ENCODE measurements at places on chromosomes 5 and 9.

DNA sequence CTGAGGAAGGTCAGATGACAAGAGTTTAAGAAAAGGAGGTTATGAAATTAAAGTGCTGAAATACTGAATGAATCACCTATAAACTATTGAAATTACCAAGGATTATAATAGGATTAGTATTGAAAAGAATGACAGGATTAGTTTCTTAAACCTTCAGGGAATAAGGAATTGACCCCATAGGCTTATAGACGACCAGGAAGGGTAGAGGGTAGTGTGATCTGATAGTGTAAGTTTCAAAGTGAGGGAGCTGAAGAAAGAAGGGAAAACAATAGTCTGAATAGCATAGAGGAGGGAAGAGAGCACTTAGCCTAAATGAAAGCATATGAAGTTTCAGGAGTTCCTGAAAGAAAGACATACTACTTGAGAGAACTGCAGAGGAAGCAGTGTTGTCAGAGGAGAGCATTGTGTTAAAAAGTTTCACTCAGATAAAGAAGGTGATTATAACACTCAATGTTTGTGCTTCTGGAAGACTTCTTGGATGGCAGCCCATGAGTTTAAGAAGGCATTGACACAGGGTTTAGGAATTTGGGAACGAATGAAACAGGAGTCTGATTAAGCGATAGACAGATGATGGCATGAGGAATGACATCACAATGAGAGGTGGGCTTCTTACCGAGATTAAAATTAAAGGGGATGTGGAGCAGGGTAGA lies 557.9 kb upstream of the GRAMD2B start:
- no peak for DNase-seq

- no peak for DNase-seq
These were observed 317.2 kb upstream of the GRAMD2B start for GRCh38 chr5:126106029-126106428.

DNA sequence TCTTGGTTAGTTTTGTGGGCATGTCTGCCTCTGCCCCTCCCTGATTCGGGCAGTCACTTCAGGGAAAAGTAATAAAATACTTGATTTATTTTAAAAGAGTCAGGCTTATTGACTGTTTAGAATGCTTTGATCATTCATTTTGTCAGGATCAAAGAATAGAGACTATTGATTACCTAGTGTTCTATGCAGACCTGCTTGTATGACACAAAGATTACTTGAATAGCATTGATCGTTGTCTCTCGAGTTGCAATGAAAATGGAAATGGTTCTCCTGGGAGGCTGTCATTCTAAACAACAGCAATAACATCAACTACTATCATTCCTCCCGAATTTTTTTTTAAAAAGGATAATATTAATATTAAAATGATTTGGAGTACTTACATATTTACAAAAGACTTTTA lies 133.2 kb upstream of the DMAC1 start:
- no peak for DNase-seq

- no peak for DNase-seq
These were observed 105.5 kb upstream of the PDE4D start for GRCh38 chr5:59999056-59999455.

- DNase-seq: peak; percentile 30
These were observed 6.7 kb downstream of the CCDC187 start for GRCh38 chr9:136297016-136297691.

GRCh38 chr5:68505917-68506860 lies 290.6 kb downstream of the PIK3R1 start:
- DNase-seq: no peak

GRCh38 chr5:118378959-118379358 lies 609.4 kb downstream of the DTWD2 start:
- no peak for DNase-seq

- no peak for DNase-seq
These were observed 411.0 kb downstream of the SPOCK1 start for GRCh38 chr5:137088175-137088574.

GRCh38 chr5:100598446-100598845 lies 63.3 kb downstream of the FAM174A start:
- DNase-seq: no peak

DNA sequence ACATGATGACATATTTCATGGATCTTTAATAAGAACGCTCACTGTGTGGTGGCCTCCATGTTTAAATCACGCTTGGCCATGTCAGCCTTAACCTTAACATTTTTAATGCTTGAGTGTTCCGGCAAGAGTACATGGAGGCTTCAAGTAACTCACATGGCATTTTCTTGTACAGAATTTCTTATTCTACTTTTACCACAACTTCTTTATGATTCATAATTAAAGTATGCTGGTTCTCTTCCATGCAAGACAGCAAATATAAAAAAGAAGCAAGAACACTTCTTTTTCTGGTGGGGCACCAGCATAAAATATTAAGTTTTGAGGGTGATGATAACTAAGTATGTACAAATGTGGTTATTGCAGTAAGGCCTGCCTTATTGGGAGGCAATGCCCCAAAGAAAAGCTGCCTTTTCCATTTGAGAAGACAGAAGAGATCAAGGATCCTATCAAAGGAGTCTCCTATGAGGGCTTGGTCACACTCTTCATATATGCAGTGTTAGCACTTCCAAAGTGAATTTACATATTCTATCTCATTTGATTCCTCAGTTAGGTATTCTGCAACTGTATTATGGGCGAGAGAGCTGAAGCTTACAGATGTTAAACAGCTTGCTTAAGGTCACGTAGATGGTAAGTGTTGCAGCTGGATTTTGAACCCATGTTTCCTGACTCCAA lies 382.7 kb upstream of the MEF2C start:
- no peak for DNase-seq

GRCh38 chr5:168409591-168410458 lies 76.4 kb upstream of the RARS1 start:
- DNase-seq: no peak

GRCh38 chr5:149961957-149962409 lies 1.4 kb downstream of the SLC26A2 start:
- peak; percentile 15 for DNase-seq

- DNase-seq: no peak
These were observed 17.9 kb downstream of the SRFBP1 start for GRCh38 chr5:121979691-121980090.

GRCh38 chr5:168192120-168192519 lies 99.3 kb upstream of the WWC1 start:
- DNase-seq: no peak

GRCh38 chr5:136453199-136453598 lies 87.9 kb upstream of the TRPC7 start:
- DNase-seq: no peak

DNA sequence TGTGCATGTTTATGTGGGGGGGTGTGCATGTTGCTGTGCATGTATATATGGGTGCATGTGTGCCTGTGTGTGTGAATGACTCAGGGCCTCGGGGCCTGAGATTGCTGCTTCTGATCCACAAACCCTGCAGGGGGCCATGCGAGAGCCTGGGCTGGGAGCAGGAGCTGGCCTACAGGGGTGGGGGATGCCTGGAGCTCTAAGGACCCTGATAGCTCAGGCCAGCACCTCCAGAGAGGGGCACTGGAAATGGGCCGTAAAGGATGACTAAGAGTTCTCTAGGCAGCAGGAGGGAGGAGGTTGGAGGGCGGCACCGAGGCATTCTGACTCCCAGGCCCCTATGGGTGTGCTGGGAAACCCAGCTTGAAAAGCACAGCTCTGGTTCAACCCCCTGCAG lies 6.9 kb upstream of the UBAC1 start:
- no peak for DNase-seq

GRCh38 chr5:180059326-180059725 lies 12.2 kb downstream of the RNF130 start:
- DNase-seq: no peak

DNA sequence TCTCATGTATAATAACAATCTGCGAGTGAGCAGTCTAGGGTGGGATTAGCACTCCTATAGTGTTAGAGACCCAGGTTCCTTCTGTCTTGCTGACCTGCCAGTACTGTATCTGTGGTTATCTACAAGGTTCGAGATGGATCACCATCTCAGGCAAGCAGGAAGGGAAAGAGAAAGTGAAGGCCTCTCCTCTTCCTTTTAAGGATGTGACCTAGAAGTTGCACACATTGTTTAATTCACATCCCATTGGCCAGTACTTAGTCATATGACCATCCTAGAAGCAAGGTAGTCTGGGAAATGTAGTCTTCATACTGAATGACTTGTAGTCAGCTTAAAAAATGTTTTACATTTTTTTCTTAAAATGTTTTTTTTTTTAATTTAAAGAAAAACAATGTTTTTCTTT lies 168.6 kb downstream of the CARTPT start:
- no peak for DNase-seq

GRCh38 chr9:115855458-115856133 lies 298.0 kb upstream of the PAPPA start:
- no peak for DNase-seq

- DNase-seq: no peak
These were observed 10.8 kb upstream of the ADRA1B start for GRCh38 chr5:159905496-159905895.

DNA sequence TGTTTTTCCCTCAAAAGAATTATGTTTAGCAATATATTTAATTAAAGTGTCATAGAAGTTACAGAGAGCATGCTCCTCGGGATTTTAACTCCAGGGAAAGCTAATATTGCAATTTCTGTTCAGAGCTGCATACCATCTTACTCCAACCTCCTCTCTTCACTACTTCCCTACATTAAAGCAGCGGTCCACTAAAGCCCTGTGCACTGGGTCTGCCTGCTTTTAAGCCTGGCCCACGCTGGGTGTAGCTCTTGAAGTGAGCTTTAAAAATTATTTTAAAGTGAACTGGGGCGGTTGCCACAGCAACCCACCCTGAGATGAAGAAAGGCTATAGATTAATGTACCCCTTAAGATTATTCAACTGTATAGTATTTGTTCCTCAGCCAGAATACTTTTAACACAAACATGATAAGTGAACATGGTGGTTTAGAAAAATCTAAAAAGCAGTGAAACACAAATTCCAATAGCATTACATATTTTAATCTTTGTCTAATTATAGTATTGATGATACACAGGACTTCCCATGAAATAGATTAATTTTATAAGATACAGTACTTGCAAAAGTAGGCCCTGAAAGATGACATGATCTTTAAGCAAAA lies 3.9 kb upstream of the MEF2C start:
- no peak for DNase-seq

- DNase-seq: peak; percentile 53
These were observed 29.9 kb upstream of the UNC5A start for GRCh38 chr5:176780176-176781053.

DNA sequence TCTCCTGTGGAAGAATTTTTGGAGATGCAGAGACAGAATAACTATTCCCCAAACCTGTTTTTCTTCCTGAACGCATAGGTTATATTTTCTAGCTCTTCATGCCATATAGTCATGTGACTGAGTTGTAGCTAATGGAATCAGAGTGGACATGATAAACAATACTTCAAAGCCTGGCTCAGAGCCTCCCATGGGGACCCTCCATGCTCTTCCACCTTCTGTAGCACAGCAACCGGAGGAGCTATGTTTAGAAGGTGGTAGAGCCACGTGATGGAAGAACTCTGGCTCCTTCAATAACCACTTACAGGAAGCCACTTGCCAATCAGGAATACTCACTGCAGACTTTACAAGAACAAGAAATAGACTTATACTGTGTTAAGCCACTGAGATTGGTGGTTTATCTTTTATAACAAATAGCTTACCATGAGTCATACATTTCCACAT lies 39.2 kb downstream of the NADK2 start:
- DNase-seq: no peak

DNA sequence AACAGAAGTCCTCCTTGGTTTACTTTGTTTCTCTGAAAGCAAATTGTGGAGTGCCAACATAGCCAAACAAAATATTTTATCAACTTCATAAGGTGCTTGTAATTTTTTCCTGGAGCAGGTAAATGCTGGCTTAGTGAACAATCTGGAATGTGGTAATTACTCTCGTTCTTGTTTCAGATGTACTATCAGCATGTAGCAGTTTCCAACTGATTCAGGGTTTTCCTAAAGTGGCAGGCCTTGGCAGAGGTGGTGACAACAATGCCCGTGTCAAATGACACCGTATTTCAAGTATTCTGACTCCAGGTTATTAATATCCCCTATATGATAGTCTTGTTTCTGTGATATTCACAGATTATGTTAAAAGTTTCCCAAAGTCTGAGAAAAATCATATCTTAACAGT lies 1.2 kb downstream of the C9orf72 start:
- DNase-seq: peak; percentile 49

GRCh38 chr9:135887585-135888050 lies 19.7 kb downstream of the CAMSAP1 start:
- no peak for DNase-seq

GRCh38 chr5:171521679-171522078 lies 102.2 kb downstream of the FGF18 start:
- no peak for DNase-seq

DNA sequence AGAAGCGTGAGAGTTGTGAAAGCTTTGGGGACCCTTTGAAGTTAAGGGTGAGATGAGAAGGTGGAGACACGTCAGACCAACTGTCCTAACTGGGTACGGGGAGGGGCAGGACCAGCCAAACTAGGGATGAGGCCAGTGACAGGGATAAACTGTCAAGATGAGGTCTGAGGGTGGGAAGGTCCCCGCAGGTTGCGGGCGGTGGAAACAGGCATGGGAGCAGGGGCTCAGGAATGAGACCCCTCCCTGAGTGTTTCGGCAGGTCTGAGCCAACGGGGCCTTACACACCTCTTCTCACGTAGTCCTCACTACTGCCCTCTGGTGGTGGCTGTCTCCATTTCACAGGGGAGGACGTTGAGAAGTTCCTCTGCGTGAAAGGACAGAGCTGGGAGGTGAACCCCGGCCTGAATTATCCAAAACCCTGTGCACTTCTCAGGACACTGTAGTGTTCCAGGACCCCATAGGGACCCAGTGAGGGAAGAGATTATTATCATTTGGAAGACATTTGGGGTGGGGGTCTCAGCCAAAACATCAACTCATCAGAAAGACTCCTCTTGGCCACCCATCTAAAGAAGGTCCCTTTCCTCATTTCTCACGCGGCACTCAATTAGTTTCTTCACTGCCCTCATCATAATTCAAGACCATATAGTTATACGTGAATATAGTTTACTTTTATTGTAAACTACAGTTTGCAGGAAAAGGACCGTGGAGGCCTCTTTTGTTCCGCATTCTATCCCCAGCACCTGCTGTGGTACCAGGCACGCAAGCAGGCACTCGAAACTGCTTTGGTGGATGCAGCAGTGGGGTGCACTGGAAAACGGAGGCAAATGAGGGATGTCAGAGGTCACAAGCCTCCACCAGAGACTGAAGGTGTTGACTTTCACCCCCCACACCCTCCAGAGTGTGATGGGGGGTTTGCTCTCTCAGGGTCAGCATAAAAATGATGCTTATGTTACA lies 21.7 kb upstream of the NANS start:
- DNase-seq: peak; percentile 45

- no peak for DNase-seq
These were observed 268.6 kb upstream of the ARRDC3 start for GRCh38 chr5:91651704-91652103.

DNA sequence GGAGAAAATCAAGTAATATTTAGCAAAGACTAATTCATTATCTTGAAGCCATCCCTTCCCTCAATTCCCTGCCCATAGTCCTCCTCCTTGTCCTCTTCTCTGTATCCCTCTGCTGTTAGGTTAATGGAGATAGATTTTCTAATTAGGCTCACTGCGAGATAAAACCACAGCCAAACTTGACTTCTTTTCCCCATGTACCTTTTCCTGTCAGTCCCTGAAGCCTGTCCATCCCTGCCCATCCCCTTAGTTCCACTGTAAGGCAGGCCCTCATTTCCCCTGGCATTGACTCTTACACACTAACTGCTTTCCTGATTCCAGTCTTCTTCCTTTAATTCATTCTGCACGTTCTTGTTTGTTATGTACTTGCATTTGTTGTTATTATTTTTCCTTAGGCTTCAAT lies 1.2 kb downstream of the TLR4 start:
- DNase-seq: no peak

- DNase-seq: peak; percentile 81
These were observed 1.1 kb downstream of the ZNF367 start for GRCh38 chr9:96417051-96417586.

- no peak for DNase-seq
These were observed 158.8 kb downstream of the DEPDC1B start for GRCh38 chr5:60540856-60541805.

All from NCI-H1105 treated with DMSO at 0.1 percent for 48 hours (cell line).